ENCODE measurements at places on chromosomes 4 and X.

DNA sequence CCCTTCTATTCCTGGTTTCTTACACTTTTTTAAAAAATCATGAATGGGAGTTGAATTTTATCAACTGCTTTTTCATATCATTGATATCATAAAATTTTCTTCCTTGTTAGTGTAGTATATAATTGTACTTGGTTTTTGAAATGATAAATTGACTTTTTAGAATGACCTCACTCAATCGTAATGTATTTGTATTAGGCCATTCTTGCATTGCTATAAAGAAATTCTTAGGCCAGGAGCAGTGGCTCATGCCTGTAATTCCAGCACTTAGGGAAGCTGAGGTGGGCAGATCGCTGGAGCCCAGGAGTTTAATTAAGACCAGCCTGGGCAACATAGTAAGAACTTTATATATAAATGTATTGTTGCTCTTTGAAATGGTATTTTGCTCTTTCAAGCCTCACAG is 6.3 kb downstream of the EXOC1 start:
- no peak for DNase-seq

- no peak for DNase-seq
These were observed 269.7 kb upstream of the LCORL start for GRCh38 chr4:18291256-18291655.

- DNase-seq = no peak
These were observed 47.5 kb downstream of the ATG4A start for GRCh38 chrX:108138814-108139702.

DNA sequence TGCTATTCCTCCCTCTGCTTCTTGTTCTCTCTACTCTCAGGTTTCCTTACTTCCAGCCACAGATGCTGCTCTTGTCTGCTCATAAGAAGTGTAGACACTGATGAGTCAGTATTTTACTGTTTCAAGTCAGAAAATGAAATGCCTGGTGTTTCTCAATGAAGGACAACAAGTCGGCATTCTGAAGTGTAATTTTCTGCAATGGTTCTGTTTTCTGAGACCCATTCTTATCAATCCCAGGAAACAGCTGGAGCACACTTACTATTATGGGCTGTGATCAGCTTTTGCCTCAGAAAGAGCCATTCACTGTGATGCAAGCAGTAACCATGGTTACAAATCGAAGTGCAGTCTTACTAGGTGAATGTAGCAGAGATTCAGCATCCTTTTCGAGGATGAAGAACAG is 42.0 kb downstream of the SLC4A4 start:
- no peak for DNase-seq

GRCh38 chr4:173258866-173259265 is 75.3 kb downstream of the HMGB2 start:
- DNase-seq = no peak

GRCh38 chr4:139129206-139129605 is 47.8 kb downstream of the ELF2 start:
- no peak for DNase-seq

DNA sequence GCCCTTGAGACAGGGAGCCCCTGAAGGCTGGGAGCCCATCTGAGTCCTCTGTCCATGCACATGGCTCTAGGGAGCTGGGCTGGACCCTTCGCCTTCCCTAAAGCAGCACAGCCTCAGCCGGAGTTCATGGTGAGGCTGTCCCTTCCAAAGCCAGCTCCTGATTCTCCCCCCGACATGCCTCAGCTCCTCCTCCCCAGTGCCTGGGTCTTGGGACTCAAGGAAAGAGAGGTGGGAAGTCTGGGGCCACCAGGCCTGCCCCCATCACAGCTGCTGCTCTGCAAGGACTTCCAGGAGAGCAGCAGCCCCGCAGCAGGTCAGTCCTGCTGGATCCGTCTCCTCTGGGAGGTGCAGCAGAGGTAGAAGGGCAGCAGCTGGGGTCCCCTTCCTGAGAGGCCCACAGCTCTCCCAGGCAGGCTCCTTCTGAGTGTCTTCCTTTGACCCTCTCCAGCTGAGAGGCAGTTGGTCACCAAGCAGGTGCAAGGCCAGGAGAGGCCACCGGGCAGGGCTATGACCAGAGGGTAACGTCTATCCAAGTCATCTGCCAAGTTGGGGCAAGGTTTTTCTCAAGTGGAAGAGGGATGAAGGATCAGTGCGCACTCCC is 90.5 kb downstream of the ADRA2C start:
- DNase-seq = no peak

DNA sequence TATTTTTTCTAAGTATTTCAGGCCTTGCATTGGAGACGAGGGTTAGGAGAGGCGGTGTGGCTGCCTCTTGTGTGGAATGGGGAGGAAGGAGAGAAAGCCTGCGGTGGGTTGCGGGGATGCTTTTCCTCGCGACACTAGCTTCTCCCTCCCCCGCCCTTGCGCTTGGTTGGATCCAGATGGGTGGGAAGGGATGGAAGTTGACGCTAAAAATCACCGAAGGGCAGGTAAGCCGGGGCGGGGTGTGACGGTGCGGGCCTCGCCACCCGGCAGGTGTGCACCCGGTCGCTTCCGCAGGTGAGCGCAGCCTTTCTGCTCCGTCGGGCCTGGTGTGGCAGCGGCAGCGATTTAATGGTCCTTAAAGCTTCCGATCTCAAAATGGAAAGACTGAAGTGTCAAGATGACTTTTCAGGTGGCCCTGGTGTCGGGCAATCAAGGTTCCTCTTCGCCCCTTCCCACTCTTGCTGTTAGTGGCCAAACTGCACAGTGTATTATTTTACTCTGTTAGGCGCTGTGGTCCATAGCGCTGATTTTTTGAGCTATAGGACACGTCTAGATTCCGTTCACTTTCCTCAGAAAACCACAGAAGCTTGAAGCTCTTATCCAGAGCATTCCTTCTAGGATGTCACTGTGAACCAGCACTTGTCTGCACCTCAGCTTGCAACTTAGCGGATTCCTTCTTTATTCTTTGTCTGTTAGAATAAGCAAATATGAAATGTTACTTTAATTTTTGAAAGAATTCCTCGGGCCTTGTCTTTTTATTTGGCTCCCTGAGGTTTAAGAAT is 765 bp downstream of the ENOPH1 start:
- DNase-seq = no peak

DNA sequence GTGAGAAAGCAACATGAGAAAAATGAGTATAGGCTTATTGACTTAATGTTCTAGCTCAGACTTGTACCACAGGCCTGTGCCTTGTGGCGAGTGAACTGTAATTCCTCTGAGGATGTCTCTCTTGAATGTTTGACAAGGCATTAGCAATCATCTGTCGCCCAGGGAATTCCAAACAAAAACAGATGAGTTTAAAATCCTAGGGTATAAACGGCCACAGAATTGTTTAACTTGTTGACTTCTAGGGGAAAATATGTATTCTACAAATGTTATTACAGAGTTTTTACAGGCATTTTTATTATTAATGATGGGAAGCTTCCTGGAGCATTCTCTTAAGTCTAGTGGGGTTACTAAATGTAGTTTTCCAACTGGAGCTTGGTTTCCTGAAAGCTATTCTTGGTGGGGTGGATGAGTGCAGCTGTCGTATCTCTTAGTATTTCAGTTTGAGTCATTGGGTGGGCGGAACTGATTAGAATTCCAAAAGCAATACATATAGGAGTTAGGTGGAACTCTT is 40.6 kb downstream of the ARHGAP10 start:
- DNase-seq = no peak

- no peak for DNase-seq
These were observed 3.5 kb downstream of the EDA2R start for GRCh38 chrX:66635360-66635759.

GRCh38 chr4:166399021-166399420 is 526.0 kb downstream of the TLL1 start:
- no peak for DNase-seq

GRCh38 chr4:38273407-38273806 is 313.2 kb downstream of the PTTG2 start:
- DNase-seq = no peak

DNA sequence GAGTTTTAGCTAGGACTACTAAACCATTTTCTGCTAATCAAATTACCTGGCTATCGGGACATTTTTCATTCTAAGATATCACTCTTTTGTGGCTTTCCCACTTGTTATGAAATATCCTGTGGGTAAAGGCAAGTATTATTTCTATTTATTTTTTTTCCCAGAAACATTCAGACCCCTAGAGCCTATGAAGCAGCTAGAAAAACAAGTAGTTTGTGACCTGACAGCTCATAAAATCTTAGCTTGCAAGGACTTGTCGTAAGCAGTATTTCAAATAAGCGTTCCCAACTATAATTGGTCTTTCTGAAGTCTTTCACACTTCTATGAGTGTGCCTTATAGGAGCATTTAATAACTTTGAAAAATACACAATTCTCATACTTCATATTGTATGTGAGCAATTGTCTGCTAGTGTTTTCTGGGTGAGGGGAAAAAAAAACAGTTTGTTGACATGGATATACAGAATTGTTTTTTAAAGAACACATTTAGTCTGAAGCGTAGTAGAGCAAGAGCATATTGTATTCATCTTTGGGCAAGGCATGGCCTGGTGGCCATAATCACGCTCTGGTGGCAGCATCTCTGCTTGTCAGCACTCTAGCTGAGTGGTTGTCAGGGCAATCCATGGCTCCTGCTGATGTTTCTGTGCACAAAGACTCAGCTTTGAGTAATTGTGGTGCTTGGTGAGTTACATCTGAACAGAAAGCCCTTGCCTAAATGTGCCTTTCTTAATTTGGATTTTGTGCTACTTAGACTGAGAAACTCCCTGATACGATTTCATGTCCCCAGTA is 2.6 kb downstream of the MCUB start:
- DNase-seq = no peak

- DNase-seq = no peak
These were observed 23.9 kb upstream of the TMSB4X start for GRCh38 chrX:12950851-12951594.

DNA sequence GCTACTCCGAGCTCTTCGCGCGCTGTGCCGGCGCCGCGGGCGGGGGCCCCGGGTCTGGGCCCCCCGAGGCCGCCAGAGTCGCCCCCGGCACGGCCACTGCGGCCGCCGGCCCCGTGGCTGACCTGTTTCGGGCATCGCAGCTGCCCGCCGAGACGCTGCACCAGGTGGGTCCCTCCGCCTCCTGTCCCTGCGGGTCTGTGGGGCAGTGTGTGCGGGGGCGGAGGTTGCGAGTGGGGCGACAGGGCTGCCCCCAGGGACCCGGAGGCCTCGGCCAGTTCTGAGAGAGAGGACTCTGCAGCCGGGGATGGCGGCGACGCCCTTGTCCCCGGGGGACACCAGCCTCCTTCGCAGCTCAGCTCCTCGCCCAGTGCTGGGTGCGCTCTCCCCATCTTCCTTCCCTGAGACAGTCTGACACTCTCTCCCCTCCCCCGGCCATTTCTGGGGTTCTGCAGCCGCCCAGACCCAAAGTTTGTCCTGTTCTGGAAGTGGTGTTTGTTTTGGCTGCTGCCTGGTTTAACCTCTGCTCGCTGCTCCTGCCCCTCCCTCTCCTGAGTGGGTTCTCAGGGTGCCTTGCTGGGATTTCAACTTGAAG is 609 bp downstream of the REPS2 start:
- DNase-seq = no peak

- no peak for DNase-seq
These were observed 99.2 kb downstream of the MGST2 start for GRCh38 chr4:139764686-139765310.

- no peak for DNase-seq
These were observed 23.8 kb downstream of the NOX1 start for GRCh38 chrX:100850317-100850716.

GRCh38 chr4:52372747-52373146 is 286.4 kb downstream of the USP46 start:
- DNase-seq = no peak

- DNase-seq = peak; percentile 20
These were observed 670.5 kb downstream of the GABRG1 start for GRCh38 chr4:45453258-45453853.

DNA sequence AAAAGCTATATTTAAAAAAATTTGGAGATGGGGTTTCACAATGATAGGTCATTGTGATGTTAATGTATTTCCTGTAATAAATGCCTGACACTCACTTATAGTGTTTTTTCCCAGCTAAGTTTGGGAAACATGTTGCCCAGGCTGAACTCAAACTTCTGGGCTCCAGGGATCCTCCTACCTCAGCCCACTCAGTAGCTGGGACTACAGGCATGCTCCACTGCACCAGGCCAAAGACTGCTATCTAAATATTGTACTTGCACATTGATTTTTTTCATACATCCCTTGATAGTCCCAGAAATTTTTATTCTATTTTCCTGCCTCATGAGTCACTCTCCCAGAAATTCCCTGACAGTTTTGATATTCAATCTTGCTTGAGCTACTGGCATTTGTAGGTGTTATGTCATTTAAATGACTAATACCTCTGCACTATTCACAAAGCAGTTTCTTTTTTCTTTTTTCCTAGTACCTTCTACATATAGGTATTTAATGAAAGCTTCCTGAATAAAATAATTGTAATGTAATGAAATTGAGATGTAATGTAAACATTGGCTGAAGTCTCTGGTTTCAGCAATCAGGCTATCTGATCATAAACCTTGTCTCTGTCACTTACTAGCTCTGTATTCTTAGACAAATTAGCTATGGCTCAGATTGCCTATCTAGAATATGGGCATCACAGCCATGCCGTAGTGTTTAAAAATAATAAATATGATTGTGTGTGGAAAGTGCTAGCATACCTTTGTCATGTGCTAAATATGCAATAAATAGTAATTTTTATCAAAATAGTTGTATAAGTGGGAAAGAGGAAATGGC is 1973.0 kb upstream of the AGA start:
- DNase-seq = no peak

DNA sequence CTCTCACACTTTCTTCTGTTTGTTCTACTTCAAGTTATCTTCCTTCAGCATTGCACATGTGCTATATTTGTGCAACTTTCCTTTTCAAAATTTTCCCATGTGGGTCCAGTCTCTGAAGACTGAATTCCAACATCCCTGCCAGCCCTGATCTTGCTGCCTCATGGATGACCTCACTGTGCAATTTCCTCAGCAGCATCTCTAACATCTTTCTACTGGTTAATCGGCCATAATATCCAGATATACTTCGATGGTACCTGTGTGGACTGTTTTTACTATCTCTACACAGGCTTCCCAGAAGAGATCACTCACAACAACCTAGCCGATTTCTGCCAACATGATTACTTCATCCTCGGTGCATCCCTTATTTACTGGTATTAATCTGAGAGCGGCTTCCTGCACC is 41.5 kb downstream of the GPM6A start:
- no peak for DNase-seq

GRCh38 chrX:79181401-79181800 is 36.9 kb downstream of the GPR174 start:
- no peak for DNase-seq

- DNase-seq = no peak
These were observed 1768.5 kb downstream of the PCDH7 start for GRCh38 chr4:32488690-32489089.

GRCh38 chrX:7378406-7378805 is 230.5 kb upstream of the PUDP start:
- DNase-seq = no peak

- DNase-seq = no peak
These were observed 77.1 kb upstream of the ATOH1 start for GRCh38 chr4:93751411-93751810.
